CD4-positive, alpha-beta T cell treated with Interleukin-6 at 100 ng/mL for 8 hours (primary cell): ENCODE measurements at places on chromosomes 12 and 14.

- no peak for DNase-seq
Observed at GRCh38 chr12:64427988-64428387, 23.8 kb downstream of the XPOT start.

GRCh38 chr12:121443193-121443870 is 43.4 kb downstream of the RNF34 start:
- DNase-seq = peak; percentile 48

- DNase-seq = no peak
Observed at GRCh38 chr14:21617614-21618013, 17.1 kb downstream of the OR10G2 start.

DNA sequence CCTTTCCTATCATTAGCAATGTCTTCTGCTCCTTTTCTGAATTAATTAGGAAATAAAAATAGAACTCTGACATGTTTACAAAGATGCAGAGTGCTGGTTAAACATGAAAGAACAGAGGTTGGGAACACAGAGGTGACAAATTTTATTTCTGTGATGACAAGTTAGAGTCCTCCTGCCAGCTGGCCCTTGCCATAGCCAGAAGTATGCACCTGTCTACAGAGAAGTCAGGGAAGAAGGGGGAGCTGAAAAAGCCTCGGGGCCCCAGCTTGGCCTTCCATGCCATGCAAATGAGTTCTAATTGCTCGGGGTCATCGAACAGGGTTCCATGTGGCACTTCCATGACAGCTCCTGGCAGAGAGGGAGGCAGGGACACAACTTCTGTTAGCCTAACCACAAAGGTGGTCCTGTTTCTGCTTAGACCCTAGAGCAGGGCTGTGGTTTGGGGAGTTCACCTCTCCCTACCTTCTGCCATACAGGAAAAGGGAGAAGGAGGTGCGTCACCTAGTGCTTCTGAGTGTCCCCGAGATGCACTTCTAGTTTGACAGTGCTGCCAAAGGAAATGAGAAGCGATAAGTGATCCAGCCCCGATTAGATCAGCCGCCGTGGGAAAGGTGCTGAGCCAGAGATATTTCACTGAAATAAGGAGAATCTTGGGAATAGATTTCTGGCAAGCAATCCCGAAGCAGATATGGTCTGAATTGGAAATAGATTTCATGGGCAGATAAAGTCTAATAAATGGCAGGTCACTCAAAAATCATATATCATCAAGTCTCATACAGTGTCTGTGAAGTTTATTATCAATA is 155.8 kb upstream of the FOXN3 start:
- no peak for DNase-seq

DNA sequence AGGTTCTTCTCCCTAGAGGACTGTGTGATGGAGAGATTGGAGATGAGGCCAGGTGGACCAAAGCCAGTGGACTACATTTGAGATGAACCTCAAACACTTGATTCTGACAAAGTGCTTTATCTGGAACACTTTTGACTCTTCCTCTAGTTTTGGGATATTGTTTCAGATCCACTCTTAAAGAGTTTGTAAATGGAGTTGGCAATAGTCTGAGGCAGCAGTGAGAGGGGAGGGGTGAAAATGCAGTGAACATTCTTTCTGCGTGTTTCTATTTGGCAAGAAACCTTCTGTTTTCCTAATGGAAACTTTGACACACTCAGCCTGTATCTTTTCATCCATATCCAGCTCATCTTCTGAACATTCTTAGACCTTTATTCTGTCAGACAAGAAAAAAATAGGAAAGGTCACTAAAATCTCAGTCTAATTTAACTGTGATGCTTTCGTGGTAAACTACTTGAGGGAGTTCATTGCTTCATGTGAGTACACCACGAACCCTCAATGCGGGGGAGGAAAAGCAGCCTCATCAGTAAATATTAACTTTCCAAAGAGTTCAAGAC is 57.4 kb upstream of the KCNJ8 start:
- no peak for DNase-seq

- no peak for DNase-seq
Observed at GRCh38 chr14:48925184-48925583, 661.0 kb downstream of the RPS29 start.

DNA sequence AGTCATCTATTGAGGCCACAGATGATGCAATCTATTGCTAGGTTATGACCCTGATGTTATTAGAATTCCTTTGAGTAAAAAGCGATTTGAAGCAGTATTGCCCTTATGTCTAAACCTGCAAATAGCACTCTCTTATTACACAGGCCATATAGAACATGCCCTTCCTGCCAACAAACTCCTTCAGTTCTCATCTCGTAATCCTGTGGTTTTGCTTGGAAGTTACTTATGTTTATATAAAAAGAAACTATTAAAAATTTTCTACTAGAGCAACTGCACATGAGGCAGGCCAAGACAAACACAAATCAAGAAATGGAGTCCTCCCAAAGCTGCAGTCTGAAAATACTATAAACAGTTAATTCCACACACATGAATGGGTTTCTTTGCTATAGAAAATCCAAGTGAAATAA is 1200.2 kb downstream of the LRFN5 start:
- DNase-seq = no peak

DNA sequence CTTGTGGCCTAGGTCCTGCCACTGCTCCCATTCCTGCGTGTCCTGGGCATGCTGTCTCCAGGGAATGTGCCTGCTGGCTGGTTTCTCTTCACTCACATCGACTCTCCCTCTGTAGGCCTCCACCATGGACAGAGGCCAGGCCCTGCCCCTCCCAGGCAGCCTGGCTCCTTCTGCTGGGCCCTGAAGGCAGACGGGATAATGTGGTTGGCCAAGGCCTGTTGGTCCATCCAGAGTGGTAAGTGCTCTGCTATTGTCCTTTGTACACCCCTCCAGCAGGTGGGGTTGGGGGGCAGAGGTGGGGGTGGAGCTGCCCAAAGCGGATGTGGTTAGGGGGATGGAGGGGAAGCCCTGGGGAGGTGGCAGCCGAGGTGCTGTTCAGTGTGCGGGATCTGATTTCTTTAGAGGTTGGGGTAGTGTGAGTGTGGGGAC is 9.5 kb upstream of the NR4A1 start:
- DNase-seq = peak; percentile 38

GRCh38 chr12:130422676-130423075 is 85.0 kb downstream of the PIWIL1 start:
- no peak for DNase-seq

GRCh38 chr12:122834921-122835749 is at the start of gene HIP1R:
Gene HIP1R (plus strand): TSS chr12:122835457. CDS start chr12:122835551, 94 bp downstream.
- DNase-seq = peak; percentile 45

DNA sequence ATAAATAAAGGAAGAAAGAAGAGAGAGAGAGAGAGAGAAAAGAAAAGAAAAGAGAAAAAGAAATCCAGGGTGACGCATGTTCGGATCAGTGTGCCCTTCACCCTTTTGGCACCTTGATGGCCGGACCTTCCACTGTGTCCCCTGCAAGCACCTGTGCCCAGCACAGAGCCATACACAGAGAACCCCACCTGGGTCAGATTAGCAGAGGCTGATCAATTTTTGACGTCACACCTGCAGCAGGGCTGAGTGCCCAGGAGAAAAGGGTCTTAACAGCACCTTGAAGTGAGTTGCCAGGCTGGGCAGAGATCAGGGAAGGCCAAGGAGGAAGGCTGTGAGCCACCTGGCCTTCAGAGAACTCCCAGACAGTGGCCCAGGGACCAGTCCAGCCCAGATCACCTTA is 114.4 kb downstream of the CALM1 start:
- no peak for DNase-seq

GRCh38 chr14:94697773-94698556 is 71.9 kb downstream of the GSC start:
- DNase-seq = no peak

DNA sequence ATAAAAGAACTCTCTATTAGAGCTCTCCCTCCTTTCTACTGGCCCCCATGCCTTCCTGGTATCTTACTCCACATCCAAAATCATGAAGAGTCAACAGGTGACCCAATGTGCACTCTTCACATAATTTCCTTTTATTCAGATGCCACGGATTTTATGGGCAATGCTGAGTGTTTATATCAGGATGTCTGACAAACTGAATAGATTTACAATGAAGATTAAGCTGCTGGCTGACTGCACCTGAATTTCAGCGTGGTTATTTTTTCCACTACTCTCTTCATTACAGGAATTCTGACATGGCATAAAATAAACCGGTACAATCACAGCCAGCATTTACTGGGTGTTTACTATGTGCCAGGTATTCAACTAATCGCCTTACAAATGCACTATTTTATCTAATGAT is 29.4 kb upstream of the CERS5 start:
- DNase-seq = no peak

GRCh38 chr14:75138492-75138891 is 11.6 kb upstream of the NEK9 start:
- DNase-seq = no peak

DNA sequence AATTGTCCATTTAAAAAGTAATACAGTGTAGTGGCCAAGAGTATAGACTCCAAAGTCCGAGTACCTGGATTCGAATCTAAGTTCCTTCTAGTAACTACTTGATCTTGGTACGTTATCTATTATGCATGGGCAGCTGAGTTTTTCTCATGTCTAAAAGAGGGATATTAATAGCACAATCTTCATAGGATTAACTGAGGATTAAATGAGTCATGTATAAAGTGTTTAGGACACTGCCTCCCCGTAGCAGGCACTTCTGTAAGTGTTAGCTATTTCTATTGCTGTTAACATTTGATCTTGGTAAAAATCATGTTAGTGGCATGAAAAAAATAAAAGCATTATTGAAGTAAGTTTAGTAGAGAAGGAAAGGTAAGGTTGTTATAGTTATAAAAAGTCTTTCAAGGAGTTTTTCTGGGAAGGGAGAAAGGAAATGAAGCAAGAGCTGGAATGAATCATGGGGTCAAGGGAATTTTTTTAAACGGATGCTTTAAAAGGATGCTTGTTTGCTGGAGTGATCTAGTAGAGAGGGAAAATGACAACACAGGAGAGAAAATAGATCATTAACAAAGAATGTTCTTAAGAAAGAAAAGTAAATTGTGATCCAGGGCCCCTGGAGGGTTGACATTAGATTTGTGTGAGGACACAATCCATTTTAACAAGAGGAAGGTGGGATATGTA is 502.2 kb upstream of the USP15 start:
- DNase-seq = no peak

- no peak for DNase-seq
Observed at GRCh38 chr12:19904819-19905218, 463.5 kb upstream of the PDE3A start.

- no peak for DNase-seq
Observed at GRCh38 chr14:91466192-91466591, 43.9 kb downstream of the PPP4R3A start.

- no peak for DNase-seq
Observed at GRCh38 chr14:32306549-32306948, 22.5 kb upstream of the AKAP6 start.

GRCh38 chr12:80778005-80778541 is 61.4 kb downstream of the MYF5 start:
- DNase-seq = no peak

DNA sequence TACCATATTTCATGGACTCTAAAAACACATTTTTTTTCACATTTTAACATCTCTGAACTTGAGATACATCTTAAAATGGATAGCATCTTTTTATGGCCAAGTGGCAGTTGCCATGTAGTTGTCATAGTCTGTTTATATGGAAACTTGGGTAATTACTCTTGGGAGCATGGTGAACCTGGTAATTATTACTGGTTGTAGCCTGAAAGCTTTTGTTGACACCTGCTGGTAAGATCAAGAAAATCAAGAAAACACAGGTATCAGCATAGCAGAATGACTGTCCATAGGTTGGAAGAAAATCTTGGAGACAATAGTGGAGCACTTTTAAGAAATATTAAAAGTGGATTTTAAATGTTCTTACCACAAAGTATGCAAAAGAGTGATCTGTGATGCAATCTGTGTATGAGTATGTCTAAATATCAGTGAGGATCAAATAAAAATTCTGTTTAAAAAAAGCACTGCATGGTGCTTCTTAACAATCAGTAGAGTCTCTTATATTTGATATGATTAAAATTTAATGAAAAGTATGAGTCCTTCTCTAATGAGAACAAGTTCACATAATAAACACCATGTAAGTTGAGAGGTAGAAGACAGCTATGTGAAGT is 44.2 kb downstream of the TTC8 start:
- peak; percentile 1 for DNase-seq

GRCh38 chr12:57726151-57726883 is 12.2 kb downstream of the AGAP2 start:
- no peak for DNase-seq

- no peak for DNase-seq
Observed at GRCh38 chr12:64992641-64993040, 128.5 kb downstream of the WIF1 start.

- DNase-seq = no peak
Observed at GRCh38 chr12:77102691-77103090, 37.3 kb upstream of the E2F7 start.

DNA sequence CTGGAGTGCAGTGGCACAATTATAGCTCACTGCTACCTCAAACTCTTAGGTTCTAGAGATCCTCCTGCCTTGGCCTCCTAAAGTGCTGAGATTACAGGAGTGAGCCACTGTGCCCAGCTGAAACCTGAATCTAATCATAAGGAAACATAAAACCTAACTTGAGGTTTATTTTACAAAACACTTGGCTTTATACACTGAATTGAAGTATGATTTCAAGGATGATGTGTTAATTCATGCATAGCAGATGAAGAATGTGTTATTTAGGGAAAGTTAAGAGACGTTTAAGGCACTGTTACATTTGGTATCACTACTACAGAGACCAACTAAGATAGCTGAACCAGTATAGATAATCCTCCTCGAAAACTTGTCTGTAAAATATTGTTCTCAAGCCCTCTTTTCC is 6.4 kb downstream of the DICER1 start:
- DNase-seq = no peak

DNA sequence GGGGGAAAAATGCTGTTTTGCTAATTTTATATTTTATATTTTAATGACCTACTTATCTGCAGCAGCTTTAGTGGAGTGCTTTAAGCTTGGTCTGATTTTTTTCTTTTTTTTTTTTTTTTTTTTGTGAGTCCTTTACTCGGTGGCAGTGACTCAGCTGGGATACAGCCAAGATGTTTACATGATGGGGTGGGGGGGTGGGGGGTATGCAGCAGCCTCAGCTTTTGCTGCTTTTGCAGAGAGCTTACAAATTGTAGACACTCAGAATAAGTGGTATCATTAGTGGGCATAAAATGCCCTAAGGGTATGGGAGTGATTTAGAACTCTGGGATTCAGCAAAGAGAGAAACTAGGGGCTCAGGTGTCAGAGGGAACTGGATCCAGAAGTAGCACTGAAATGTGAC is 38.2 kb upstream of the ARHGAP5 start:
- DNase-seq = no peak
